ENCODE measurements at places on chromosomes 16 and 17. TPM values are rescaled to one million over a fixed set of nuclear protein-coding genes. Genes with fewer than 3 reads are reported as not detected.

GRCh38 chr17:79043191-79043930 is 19.4 kb downstream of the C1QTNF1 start:
- no peak for DNase-seq

DNA sequence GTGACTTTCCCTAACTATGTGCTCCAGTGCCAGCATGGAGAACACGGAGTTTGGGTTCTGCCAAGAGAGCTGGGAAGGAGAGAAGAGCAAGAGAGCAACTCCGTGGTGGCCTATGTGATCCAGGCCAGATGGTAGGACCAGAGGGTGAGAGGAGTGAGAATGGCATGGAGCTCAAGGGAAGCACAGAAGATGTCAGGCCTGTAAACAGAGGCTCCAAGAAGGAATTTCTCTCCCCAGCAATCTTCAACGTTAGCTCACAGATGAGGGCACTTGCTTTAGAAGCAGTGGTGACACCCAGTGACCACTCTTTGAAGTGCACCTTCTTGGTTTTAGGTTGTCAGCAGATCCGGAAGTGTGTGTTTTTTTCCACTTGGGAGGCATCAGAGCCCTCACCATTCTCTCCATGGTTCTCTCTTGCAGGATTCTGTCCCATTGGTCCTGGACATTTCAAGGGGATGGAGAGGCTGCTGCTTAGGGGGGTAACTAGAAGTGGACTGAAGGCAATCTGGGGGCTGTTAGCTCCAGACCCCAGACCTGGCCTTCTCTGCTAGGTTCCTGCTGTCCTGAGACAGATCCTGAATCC is 18.1 kb upstream of the TMEM98 start:
- peak; percentile 79 for DNase-seq

DNA sequence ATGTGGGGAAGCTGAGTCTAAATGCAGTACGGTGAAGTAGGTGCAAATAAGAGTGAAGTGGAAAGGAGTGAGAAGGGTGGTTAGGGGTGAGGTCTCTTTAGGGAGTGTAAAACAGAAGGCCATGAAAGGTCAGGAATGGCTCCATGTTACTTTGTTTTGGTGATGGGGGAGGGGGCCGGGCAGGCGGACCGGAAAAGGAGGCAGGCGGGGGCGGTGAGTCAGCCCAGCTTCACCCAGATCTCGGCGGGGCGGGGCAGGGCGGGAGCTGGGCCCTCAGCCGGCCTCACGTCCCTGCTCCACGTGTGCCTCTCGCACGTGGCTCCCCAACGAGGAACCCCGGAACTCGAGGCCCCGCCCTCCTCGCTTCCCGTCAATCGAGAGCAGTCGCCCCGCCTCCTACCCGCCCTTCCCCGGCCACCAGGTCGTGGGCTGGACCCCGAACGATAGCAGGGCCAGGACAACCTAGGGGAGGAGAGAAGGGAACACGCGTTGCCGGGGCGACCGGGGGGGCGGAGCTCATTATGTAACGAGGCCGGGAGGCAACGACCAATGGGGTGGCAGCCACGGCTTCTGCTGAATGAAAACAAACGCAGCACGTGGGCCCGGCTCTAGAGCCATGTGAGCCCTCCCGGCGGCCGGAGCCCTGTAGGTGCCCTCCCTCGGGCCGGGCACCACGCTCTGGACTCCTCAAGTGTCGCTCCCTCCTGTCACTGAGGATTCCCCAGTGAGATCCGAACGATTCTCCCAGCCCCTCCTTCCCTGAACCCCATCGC is 1.4 kb downstream of the NR1D1 start:
- peak; percentile 99 for DNase-seq

DNA sequence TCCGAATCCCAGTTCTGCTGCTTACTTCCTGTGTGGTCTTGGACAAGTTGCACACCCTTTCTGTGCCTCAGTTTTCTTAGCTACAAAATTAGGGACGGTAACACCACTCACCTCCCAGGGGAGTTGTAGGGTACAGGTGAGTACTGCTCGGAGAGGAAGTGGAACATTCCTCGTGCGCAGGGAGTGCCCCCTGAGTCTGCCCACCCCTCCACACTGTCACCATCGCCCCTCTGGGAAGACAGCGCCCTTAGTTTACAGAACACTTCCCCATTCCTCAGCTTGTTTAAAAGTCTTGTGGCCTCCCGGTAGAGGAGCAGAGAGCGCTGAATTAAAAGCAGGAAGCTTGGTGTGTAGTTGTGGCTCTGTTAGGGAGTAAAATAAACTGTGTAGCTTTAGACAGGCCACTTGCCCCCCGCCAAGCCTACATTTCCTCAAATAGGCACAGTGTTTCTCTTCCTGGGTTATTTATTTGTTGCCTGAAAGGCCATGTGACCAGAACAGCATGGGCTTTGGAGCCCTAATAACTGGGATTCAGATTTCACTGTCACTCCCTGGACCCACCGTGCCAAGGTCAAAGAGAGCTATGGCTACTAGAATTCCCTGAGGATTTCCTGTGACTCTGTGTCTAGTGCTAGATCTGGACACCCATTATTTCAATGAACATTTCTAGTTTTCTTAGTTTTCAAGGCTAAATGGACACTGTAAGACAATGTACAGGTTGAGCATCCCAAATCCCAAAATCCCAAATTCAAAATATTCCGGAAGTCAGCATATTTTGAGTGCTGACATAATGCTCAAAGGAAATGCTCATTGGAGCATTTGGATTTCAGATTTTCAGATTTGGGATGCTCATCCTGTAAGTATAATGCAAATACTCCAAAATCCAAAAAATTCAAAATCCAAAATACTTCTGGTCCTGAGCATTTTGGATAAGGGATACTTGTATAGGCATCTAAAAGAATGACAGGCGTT is 372.5 kb downstream of the SNX29 start:
- DNase-seq, result no peak

- DNase-seq, result no peak
Observed at GRCh38 chr17:13797863-13798262, 196.1 kb upstream of the HS3ST3A1 start.

DNA sequence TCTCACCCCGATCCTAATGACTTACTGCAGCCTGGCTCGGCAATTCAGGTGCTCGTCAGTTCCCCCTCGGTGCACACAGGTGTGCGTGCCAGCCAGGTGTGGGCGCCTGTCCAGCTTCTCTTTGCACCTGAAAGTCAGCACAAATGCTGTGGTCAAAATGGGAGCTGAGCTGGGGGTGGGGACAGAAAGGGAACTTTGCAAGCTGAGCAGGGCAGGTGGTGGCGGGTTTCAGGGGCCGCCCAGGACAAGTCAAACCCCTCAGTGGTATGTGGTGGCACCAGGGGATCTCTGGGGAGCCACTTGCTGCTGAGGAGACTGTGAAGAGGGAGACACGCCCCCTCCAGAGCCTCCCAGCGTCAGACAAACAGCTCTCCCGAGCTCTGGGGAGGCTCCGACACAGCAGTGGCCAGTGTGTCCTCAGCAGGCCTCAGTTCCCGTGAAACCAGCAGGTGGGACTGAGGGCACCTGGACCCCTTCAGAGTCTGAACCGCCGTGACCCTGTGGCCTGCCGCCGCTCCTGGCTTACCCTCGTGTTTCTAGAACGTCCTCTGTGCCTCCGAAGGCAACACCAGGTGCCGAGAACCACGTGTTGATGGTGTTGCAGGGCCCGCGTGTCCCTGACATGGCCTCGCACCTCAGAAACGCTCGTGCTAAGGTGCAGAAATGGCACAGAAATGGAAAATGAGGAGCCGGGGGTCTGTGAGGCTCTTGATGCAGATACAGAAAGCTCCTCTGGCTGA is 233.5 kb upstream of the TNRC6C start:
- DNase-seq, result no peak

DNA sequence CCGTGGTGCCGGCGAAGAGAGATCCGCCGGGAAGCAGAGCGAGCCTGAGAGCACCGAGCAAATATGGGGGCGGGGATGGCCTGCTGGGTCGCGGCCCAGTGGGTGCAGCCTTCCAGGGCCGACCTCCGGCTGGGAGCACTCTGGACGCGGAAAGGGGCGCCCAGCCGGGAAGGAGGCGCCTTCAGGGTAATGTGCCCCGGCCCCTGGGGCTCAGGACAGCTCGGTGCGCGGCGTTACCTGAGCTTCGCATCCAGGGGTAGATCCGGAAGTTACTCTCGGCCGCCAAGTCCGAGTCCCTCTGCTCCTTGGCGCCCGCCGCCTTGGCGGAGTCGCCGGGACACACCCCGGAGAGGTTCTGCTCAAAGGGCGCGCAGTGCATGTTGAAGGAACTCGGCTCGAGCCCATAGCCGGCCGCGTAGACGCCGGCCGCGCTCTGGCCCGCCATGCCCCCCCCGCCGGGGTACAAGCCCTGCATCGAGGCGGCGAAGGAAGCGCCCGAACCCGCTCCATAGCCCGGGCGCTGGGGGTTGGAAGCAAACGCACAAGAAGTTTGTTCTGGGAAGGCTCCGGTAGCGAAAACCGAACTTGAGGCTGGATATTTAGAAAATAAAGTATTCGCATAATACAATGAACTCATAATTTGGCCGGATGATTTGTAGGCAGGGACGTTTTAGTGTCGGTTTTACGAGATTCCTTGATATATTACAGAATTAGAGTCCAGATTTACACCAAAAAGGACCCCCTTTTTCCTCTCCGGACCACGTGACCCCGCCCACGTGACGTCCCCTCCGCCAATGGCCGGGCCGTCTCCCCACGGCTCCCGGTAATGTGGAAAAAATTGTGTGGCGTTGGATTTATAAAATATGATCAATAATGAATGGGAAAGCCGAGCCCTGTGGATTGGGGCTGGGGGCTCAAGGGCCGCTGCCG is at the start of gene HOXB7:
HOXB7 (minus strand) TSS at position 736 of the 930 bp plus-strand sequence; CDS start at position 637, 99 bp downstream.
- peak; percentile 83 for DNase-seq

DNA sequence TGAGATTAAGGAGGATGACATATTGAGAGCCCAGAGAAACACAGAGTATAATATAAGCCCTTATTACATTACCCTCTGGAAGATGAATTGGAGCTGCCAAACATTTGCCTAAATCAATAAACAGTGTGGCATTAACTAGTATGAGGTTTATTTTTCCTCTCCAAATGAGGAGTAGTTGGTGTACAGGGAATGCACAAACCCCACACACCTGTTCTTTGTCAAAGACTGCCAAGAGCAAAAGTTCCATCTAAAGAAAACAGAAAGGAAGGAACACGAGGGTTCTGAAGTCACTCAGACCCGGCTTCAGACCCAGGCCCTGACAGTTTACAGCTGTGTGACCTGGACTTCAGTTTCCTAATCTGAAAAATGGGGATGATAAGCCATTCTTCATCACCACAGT is 138.1 kb downstream of the SHISA9 start:
- DNase-seq, result no peak

DNA sequence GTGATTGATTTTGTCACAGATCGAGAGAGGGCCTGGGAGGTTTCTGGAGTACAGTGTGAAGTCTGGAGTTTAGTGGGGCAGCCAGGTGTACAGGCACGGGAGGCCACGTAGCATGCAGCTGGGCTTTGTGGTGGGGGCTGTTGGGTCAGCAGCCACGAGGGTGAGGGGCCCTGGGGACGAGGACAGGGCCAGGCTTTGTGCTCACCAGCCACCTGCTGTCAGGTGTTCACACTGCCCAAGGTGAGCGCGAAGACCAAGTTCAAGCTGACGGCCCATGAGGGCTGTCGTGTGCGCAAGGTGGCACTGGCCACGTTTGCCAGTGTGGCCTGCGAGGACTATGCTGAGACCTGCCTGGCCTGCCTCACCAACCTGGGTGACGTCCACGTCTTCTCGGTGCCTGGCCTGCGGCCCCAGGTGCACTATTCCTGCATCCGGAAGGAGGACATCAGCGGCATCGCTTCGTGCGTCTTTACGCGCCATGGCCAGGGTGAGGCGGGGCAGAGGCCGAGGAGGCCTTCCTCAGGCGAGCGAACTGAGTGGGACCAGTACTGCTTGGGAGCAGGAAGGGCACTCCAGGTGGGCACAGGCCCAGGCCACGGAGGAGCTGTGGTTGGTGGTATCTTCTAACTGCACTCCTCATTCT is 15.9 kb downstream of the LLGL1 start:
- no peak for DNase-seq

DNA sequence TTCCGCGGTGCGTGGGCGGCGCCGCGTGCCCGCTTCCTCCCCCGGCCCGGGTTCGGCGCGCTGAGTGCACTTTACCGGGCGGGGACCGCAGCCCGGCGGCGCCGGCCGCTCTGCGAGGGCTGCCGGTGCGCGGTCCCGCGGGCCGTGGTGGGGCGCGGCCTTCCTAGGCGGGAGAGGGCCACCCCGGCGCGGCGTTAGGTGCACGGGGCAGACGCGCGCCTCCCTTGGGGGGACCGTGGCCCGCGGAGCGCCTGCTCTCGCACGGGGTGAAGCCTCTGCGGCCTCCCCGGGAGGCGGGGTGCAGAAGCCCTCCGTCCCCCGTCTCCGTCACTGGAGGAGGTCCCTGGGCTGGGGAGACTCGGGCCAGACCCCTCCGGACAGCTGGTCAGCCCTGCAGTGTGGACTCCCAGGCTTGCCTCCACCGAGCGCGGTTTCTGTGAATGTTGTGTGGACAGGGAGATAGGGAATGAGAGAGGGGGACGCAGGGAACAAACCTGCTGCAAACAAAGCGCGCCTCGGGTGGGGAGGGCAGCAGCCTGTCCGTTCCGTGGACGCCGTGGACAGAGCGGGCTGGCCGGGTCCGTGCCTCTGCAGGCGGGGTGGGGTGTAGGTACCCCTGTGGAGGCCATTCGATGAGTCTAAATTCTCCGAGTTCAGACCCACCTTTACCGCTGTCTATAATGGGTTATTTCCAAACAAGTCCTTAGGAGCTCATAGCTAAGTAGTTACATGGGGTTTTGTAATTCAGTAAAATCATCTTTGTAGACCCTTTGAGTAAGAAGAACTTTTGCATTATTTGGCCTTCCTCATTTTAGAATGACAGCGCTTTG is 721 bp downstream of the TBCD start:
- no peak for DNase-seq

DNA sequence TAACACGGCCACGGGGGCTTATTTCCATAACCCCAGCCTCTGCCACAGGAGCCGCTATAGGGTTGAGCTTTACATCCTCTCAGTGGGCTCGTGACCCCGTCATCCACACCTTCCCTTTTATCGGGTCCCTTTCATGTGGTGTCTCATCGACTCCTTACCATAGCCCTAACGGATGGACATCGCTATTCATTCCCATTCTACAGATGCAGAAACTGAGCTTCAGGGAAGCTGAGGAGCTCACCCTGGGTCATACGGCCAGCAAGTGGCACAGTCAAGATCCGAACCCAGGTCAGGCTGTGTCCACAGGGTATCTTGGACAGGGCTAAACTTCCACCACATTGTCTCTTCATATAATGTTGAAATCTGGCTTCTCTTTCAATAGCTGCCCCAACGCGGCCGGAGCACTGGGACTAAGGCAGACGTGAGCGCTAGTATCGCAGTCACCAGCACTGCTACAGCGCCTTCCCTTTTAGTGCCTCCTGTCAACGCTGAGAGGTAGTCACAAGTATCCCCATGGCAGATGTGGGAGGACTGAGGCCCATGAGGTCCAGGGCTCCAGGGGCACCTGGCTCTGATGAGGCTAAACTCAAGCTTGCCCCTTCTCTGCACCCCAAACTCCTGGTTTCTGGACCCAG is 50.8 kb downstream of the SOCS1 start:
- no peak for DNase-seq

The RAMP2 gene
- not detected for total RNA-seq

The OR4D1 gene
- 0.27 TPM for total RNA-seq

The UNC13D gene
- 133 TPM for total RNA-seq

The RBL2 gene
- 67.6 TPM for total RNA-seq

The CRHR1 gene
- not detected for total RNA-seq

Measured in activated CD4-positive, alpha-beta T cell treated with anti-CD3 and anti-CD28 coated beads for 36 hours (primary cell).